Cardiac fibroblast (primary cell): ENCODE measurements at places on chromosomes 3 and 15.
A peak's percentile ranks its signal among the peaks of the same experiment; 100 is the strongest.

DNA sequence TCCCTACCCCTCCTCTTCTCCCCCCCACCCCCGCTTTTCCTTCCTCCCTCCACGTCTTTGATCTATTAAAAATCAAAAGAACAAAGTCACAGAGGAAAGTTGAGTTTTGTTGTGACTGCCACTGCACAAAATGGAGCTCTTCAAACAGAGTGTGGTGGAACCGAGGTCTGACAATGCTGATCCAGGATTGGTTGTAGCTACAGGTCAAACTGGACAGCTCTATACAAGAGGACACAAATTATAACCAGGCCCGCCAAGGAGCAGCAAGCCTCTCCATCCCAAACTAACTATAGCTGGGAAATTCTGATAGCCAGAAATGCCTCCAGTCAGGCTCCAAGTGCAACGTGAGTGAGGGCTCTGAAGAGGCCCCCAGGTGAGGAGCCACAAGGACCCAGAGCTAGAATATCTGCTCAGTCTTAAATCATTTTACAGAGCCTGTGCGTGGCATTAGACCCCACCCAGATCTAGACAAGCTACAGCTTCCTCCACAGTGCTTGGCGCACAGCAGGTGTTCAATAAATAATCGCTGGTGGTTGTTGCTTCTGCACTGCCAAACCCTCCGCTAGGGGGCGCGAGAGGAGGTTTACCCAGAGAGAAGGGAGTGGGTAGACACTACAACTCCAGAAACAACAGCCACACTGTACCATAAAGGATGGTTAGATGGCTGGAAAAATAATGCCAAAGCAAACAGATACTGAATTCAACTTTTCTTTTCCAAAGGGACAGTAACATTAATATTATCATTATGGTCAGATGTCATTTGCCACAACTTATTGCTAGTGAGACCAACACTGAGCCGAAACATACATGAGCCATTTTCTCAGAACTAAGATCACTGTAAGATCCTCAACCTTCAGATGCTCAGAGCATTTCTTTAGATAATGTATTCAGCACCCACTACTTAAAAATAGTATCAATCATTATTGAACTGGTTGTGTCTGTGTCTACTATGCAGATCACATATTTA is 44.6 kb downstream of the ZIC4 start:
- peak; percentile 7 for DNase-seq

DNA sequence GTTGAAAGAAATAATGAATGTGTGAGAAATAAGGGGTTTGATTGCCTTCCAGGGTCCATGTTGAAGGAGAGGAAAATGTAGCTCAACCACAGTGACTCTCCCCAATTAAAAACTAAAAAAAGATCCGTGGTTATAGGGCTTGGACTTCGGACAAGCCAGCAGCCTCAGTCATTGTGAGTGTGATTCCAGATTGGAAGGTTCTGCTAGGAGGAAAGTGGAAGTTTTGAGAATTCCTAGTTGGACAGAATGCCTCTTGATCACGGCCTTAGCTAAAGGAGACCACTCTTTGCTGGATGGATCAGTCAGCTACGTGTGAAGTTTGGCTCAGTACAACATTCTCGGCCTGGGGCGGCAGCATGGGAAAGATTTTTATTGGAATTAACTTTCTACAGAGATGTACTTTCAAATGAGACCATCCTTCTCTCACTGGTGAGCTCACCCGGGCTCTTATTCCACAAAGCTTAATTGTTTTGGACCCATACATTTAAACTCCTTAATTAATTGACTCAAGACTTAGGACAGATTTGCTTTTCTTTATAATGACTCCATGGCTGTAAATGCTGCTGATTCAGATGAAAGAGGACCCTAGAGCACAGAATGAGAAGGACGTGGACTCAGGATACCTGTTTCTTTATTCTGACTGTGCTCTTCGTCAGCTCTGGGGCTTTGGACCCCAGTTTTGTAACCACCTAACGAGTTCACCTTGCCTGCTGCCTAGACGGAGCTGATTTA is 27.5 kb downstream of the FLNB start:
- DNase-seq = no peak

GRCh38 chr3:176479248-176479647 is 718.0 kb downstream of the TBL1XR1 start:
- DNase-seq = no peak

GRCh38 chr15:74442063-74442462 is 8.3 kb upstream of the SEMA7A start:
- no peak for DNase-seq

- DNase-seq = no peak
Observed at GRCh38 chr3:161066930-161067329, 38.2 kb downstream of the B3GALNT1 start.

DNA sequence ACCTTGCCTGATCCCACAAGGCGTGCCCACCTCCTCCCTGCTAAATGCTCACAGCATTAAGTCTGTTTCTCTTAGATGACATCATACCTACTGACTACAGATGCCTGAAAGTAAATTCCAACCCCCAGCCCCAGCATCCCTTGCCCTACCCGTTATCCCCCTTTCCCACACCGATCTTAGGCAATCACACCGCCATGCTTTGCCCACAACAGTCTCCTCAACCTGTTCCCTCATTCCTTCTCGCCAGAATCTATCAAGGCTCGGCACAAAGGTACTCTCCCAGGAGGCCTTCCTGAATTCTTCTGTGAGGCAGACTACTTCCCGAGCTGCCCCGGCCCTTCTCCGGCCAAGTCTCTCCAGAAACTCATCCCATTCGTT is 789 bp upstream of the SEC61A1 start:
- DNase-seq = no peak

DNA sequence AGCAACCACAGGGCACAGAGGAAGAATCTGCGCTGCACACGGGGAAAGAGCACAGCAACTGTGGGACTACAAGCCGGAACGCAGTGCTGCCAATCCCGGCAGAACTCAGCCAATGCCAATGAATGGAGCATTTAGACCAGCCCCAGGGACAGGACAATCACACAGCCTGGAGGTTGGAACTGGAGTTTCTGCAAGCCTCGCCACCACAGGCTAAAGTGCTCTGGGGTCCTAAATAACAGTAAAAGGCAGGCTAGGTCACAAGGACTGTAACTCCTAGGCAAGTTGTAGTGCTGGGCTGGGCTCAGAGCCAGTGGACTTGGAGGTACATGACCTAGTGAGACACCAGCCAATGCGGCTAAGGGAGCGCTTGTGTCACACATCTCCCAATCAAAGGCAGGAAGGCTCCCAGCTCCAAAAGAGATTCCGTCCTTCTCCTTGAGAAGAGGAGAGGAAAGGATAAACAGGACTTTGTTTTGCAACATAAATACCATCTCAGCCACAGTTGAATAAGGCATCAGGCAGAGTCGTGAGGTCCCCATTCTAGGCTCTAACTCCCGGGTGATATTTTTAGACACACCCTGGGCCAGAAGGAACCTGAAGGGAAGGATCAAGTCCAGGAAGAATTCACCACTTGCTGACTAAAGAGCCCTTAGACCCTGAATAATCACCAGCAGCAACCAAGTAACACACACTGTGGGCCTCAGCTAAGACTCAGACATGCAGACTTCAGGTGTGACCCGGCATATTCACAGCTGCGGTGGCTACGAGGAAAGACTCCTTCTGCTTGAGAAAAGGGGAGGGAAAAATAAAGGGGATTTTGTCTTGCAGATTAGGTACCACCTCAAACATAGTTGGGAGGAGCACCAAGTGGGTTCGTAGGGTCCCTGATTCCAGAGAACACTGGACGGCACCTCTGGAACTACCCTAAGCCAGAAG is 85.5 kb upstream of the XXYLT1 start:
- DNase-seq = peak; percentile 32

DNA sequence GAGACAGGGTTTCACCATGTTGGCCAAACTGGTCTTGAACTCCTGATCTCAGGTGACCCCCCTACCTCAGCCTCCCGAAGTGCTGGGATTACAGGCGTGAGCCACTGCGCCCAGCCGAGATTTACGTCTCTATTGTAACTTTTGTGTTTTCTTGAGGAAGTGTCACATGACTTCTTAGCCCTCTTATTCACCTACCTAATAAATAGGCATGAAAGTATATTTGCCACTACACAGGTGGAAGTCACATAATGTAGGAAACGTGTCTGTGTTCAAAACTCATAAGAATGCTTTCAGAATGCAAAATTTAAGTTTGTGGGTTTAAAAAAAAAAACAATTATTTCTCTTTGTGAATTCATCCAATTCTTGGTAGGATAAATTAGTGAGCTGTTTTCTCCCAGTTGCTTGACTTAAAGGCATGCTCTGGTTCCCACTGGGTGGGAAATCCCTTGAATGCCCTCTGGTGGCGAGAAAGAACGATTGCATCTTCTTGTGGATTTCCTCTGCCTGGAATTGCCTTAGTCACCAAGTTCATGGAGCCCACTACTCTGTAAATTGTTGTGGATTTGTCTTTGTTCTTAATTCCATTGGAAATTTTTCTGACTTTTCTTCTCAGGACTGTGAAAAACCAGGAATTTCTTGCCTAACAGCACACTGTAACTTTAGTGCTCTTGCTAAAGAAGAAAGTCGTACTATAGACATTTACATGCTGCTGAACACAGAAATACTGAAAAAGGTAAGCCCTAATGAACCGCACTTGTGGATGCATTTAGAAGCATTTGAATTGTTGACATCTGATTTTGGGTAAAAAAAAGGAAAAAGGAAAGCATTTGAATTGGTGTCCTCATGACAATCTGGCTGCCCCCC is 82.2 kb upstream of the CTDSPL start:
- DNase-seq = peak; percentile 91

- DNase-seq = peak; percentile 90
Observed at GRCh38 chr3:52428151-52429005, 16.5 kb downstream of the SEMA3G start.

- peak; percentile 70 for DNase-seq
Observed at GRCh38 chr3:16768956-16769355, 115.8 kb upstream of the PLCL2 start.

GRCh38 chr3:184003187-184003967 is 14.3 kb downstream of the ABCC5 start:
- peak; percentile 69 for DNase-seq

- DNase-seq = no peak
Observed at GRCh38 chr3:25723802-25724201, 59.1 kb upstream of the TOP2B start.

GRCh38 chr15:43514241-43515057 is 3.0 kb upstream of the MAP1A start:
- DNase-seq = peak; percentile 49
